ENCODE measurements at places on chromosomes 11 and 22.

GRCh38 chr11:108112057-108112456 is 9.3 kb upstream of the ACAT1 start:
- DNase-seq = no peak

DNA sequence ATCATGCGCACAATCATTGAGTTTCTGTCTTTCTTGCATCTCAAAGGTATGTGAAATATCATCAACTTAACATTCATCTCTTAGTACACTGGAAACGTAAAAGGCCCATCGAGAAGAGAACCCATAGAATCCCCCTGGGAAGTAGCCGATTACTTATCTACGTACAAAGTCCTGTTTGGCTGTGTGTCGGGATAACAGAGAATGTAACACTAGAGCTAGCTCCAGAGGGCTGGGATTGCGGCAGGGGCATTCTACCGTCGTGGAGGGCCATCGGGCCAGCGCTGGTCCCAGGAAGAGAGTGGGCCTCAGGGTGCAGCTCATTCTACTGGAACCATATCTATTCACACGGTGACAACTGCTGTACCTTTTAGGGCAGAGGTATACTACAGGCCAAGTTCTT is 4.5 kb downstream of the GAL start:
- DNase-seq = no peak

- DNase-seq = no peak
Observed at GRCh38 chr11:86941077-86941870, 13.9 kb downstream of the FZD4 start.

DNA sequence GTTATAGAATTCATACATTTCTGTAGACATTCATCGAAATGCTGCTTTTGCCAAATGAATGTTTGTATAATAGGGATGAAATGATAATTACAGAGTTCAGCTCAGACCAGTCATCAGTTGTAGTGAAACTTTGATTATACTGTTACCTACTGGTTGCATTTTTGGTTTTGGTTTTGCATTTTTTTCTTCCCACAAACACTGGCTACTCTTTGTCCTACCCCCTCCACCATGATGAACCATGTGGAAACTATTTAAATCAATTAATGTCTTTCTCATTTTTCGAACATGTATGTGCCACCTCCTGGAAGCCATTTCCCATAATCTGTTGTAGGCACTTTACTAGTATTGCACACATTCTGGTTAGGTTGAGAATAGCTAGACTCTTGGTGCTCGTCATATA is 75.3 kb upstream of the MTNR1B start:
- DNase-seq = no peak

GRCh38 chr11:11519184-11519583 is 102.6 kb downstream of the GALNT18 start:
- DNase-seq = no peak

DNA sequence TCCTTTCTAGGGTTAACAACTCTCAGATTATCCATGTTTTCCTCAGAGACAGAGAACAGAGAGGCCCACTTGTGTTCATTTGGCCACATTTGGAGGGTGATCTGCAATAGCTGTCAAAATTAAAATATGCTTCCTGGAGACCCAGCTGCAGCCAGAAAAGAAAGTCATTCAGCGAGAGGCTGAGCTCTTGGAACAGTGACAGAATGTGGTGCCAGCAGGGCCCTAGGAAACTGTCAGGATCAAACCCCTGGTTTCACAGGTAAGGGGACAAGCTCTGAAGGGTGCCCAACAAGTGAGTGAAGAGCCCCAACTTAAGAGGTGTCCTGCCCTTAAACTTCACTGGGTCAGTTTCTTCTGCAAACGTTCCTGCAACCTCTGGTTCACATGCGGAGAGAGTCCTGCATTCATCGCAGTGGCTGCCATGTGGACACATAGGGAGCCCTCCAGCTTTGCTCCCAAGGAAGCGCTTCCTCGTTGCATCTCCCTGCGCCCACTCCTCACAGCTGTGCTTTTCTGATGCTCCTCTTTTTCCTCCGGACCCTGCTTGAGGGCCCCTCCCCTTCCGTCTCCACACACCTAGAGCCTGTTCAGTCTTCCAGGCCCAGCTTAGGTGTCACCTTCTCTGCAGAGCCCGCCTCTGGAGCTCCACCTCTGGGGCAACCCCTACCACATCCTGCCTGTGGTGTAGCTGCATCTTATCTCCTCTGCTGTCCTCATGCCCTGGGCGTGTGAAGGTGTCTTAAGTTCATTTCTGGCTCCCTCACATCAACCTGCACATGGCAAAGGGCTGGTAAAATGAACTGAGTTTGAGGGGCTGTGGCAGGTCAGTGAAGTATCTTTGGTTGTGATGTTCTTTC is 3.9 kb downstream of the UCP3 start:
- DNase-seq = no peak

DNA sequence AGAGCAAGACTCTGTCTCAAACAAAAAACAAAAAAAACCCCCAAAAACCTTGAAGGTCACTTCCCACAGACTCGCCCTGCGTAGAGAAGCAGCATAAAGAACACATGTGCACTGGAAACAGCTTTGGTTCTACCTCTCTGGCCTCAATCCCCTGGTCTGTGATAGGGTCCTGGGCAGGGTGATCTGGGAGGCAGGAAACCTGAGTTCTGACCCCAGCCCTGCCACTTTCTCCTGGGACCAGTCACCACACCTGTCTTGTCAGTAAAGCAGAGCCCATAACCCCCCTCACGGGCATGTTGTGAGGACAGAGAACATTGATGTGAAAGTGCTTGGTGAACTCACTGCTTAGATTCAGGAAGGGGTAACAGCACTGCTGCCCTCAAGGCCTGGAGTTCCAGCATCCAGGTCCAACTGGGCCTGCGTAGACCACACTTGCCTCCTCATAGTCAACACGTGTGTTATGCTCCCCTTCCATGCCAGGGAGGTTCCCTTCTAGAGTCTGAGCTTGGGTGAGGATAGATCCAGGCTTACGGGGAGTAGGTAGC is 11.4 kb downstream of the UCP2 start:
- DNase-seq = no peak

DNA sequence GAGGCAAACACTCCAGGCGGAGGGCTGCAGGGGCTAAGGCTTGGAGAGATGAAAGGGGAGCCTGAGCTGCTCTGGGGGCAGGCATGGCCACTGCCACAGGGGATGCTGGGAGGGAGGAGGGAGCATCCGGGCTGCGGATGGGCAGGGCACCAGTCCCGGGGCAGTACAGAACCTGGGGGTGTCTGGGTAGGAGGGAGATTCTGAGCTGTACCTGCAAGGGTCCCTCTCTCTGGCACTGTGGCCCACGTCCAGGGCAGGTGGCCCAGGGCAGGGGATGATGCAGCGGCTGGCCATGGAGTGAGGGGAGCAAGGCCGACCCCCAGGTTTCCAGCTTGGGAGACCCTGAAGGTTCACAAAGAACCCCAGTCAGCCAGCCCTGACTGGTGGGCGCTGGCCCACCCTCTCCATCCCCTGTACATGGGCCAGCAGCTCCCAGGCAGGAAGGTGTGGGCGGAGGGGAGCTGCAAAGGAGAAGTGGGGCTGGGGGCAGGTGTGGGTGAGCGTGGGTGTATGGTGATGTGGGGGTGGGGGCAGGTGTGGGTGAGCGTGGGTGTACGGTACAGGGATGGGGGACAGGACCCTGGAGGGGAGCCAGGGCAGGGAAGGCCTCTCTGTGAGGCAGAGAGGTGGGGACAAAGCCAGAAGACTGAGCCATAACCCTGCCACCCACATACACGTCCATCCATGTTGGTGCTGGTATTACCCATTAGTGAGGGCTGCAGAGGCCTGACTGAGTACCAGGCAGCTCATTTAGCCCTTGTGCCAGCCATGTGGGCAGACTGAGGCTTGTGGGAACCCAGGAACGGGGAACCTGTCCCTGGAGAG is 2.2 kb upstream of the TNFRSF13C start:
- DNase-seq = no peak

DNA sequence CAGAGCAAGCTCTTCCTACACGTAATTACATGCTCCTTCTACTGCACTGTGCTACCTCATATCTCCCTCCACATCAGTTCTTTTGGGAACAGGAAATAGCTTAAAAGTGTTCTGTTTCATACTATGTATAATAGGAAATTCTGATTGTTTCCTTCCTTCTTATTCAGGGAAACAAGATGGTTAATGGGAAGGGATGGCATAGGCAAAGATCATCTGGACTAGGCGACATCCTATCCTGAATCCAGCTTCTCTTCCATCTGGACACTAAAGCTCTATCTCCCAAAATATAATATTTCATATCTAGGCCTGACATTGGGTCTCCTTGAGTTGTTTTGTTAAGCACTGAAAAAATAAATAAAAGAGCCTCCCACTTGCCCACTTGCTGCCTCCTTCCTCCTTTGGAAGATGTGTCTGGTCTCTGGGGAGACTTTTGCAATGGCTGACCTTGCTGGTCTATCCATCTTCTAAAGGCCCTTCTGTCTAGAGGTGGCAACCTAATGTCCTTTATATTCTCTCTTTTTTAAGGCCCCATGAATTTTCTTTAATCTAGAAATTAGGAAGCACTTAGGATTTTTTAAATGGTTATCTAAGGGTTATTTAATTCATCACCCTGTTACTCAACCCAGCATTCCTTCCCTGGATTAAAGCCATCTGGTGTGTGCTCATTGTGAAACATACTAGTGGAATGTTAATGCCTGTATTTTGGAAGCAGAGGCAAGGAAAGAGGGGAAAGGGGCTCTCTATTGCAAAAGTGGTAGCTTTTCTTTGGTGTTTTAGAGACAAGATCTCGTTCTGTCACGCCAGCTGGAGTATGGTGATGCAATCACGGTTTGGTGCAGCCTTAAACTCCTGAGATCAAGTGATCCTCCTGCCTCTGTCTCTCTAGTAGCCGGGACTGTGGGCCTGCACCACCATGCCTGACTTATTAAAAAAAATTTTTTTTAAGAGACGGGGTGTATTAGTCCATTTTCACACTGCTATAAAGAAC is 20.6 kb downstream of the CLMP start:
- DNase-seq = no peak

GRCh38 chr22:45804319-45804985 is 132.8 kb downstream of the ATXN10 start:
- DNase-seq = no peak

DNA sequence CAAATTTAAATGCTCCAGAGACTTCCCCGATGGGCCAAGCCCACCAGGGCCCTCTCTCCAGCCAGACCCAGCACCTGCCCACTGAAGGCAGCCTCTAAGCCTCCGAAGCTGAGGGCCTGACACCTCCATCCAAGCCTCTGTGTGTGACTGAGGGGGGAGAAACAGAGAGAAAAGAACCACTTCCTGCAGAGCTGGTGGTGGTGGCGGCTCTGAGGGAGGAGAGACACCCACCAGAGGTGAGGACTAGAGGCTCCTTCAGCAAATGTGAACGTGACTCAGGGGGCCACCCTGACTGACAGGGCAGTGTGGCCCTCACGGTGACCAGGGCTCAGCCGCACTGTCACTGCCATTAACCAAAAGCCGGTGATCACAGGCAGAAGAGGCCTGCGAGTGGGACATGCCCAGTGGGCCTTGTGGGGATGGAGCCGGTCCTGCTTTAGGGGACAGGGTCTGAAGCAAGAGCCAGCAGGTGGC is 31.0 kb upstream of the CD5 start:
- no peak for DNase-seq

GRCh38 chr11:104918113-104918824 is 20.0 kb upstream of the CASP12 start:
- DNase-seq = no peak

DNA sequence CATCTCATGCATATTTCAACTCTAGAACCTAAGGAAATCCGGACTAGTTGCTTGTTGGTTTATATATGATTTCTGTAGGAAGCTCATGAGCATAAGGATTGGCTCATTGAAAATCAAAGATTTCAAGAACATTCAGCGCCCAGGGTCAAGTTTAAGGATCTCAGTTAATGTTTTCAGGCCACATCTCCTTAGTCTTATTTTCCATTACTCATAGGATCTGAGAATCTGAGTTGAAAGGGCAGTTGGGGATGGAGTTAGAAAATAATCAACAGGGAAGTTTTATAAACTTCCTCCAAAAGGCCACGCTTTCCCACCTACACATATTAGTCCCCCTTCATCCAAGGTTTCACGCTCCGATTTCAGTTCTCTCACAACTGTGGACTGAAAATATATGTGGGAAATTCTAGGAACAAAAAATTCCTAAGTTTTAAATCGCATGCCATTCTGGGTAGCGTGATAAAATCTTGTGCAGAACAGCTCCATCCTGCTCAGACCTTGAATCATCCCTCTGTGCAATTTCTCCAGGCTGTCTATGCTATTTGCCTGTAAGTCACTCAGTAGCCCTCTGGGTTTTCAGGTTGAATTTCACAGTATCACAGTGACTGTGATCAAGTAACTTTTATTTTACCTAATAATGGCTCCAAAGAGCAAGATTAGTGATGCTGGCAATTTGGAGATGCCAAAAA is 160.2 kb downstream of the KIRREL3 start:
- DNase-seq = no peak

DNA sequence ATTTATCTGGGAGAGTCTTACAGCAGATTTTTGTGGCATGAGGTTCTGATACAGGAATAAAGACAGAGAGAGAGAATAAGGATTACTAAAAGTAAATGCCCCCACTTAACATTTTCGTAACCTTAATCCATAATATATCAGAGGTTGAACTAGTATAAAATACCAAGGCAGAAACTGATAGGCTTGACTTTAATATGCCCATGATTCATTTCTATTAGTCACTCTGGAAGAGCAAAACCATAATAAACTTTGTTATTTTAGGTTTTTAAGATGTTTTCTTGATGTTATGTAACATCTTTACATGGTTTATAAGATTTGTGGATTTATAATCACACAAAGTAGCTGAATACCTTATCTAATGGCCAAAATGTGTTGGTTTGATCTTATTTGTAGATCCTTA is 19.1 kb downstream of the GUCY1A2 start:
- no peak for DNase-seq

DNA sequence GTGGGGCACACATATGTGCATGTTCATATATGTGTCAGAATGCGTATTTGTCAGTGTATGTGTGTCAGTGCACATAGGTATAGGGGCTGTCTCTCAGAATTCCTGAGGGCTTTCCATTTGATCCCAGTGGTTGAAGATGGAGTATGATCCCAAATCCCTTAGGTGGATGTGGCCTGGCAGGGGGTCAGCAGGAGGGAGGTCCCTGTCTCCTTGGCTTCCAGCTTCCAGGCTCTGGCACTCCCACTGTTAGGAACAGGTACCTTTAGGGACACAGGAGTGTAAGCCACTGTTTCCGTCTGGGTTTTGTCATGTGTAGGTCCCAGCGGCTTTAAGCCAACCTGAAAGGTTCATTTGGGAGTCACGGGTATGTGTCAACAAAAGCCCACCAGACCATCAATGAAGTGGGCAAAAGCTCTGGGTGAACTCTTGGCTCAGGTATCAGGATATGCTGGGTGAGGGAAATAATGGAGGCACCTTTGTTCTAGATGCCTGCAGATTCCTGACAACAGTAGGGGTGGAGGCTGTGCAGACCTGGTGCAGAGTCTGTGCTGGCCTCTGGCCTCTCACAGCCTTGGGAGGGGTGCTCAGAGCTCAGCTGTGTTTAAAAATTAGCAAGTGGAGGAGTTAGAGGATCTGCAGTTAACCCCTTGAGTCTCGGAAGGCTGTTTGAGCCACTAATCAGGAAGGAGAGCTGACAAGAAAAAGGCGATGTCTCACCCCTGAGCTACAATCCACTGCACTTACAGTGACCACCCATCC is 9.0 kb downstream of the KCNQ1OT1 start:
- no peak for DNase-seq

GRCh38 chr11:66970807-66971442 is 4.2 kb upstream of the C11orf86 start:
- no peak for DNase-seq

- no peak for DNase-seq
Observed at GRCh38 chr22:41459431-41459830, 9.1 kb downstream of the PHF5A start.

Data from midbrain (tissue), 1 donor.